ENCODE measurements at places on chromosomes 12 and 14.

DNA sequence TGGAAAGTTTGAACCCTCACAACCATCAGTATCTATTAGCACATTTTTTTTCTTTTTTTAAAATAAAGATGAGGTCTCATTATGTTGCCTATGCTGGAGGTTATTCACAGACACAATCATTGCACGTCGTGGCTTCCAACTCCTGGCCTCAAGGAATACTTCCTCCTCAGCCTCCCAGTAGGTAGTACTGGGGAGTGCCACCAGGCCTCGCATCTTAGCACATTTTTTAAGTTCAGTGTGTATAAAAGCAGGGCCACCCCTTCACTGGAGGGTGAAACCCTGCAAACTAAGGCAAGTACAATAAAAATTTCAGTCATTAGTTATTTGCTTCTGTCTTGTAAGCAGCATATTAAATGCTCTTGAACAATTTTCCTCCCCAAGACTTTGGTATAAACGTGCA lies 114.2 kb upstream of the SINHCAF start:
- no peak for DNase-seq

GRCh38 chr12:48979602-48980388 lies 1.7 kb downstream of the WNT1 start:
- no peak for DNase-seq

- DNase-seq, result no peak
Measured at GRCh38 chr12:97316321-97316720, 146.3 kb upstream of the RMST start.

DNA sequence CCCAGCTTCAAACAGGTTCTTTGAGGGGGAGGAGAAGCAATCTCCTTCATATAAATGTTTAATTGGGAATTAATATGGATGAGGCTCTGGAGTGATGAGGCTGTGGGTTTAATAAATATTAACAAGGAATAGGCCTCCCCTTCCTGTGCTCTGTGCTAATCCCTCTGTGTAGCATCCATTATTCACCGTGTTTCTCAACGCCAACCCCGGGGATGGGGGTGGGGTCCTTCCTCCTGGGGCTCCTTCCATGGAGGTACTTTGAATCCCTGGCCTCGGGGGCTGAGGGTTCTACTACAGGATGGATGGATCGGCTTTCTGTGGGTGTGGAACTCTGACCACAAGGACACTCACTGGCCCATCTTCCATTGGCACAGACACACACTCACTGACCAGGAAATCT lies 34.9 kb upstream of the TMEM179 start:
- DNase-seq, result no peak

DNA sequence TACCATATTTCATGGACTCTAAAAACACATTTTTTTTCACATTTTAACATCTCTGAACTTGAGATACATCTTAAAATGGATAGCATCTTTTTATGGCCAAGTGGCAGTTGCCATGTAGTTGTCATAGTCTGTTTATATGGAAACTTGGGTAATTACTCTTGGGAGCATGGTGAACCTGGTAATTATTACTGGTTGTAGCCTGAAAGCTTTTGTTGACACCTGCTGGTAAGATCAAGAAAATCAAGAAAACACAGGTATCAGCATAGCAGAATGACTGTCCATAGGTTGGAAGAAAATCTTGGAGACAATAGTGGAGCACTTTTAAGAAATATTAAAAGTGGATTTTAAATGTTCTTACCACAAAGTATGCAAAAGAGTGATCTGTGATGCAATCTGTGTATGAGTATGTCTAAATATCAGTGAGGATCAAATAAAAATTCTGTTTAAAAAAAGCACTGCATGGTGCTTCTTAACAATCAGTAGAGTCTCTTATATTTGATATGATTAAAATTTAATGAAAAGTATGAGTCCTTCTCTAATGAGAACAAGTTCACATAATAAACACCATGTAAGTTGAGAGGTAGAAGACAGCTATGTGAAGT lies 44.2 kb downstream of the TTC8 start:
- DNase-seq, result peak; percentile 55

- no peak for DNase-seq
Measured at GRCh38 chr12:120252071-120252906, 13.2 kb downstream of the PXN start.

- DNase-seq, result no peak
Measured at GRCh38 chr14:77039285-77040058, 11.0 kb upstream of the IRF2BPL start.

GRCh38 chr12:62267480-62267879 lies 7.3 kb downstream of the USP15 start:
- DNase-seq, result no peak

GRCh38 chr12:130916241-130916911 lies 37.3 kb upstream of the ADGRD1 start:
- DNase-seq, result peak; percentile 47

DNA sequence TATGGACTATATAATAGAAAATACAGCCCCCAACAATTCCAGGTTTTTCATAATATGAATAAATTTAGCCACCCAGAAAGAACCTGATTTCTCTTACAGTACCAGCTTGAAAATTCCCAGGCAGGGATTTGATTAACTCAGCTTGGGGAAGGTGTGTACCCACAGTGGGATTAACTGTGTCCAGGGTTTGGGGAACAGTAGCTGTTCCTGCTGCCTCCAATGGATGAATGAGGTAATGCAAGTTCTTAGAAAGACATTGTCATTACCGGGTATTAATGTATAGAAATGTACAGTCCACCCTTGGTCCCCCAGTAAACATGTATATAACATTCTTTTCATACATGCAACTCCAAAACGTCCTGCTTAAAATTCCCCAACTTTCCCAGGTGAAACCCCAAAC lies 115.6 kb downstream of the LRIG3 start:
- peak; percentile 14 for DNase-seq

DNA sequence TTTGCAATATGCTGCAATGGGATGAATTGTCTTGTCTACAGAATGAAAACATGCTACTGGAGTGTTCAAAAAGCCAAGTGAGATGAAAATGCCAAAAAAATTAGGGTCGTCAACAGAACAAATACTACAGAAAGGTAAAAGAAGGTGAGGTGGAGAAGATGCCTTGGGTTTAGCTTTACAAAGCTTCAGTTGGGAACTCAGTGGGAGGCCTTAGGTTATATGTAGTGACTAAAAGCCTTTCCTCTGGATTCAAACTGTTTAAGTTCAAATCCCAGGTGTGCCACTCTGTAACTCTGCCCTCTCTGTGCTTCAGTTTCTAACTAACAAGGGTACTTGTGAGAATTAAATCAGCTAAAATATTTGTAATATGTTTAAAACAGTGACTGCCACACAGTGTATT lies 84.9 kb upstream of the PDE3A start:
- DNase-seq, result no peak

- peak; percentile 28 for DNase-seq
Measured at GRCh38 chr14:74856366-74856765, 19.6 kb downstream of the PROX2 start.

DNA sequence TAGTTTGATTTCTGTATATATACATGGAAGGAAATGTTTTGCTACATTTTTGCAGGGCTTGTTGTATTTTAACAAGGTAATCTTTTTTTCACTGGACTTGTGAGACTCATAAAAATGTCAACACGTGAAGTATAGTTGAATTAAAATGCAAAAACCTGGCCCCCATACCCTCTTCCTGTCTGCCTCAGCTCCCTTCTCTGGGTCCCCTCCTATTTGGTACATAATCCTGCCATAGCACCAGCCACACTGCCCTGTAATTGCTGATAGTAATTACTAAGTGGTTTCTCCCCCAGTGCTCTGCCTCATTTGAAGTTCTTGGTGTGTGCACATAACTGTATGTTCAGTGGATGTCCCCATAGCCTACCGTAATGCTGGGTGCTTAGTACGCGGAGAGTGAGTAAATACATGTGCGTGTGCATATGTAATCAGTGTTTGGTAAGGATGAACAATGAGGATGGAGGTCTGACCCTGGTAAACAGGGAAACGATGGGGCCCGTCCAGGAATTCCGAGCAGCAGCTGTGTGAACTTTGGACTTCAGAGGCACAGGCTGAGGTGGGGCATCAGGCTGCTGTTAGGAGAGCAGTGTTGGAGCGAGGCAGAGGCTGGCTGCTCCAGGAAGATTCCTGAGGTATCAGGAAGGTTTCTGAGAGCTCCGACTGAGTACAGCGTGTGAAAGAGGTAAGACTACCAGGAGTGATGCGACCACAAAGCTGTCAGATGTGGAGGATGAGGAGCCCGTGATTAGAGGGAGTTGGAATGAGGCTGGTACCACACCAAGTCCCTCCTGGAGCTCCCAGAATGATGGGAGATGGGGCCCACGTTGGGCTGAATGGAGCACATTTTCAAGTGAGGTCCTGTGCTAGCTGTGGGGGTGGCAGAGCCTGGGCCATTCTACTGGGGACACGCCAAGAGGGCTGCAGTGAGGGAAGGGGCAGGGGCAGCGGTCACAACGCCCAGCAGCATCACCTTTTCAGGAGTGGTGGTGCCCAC lies 106.8 kb downstream of the PELI2 start:
- no peak for DNase-seq

- peak; percentile 44 for DNase-seq
Measured at GRCh38 chr12:94603434-94604365, 46.7 kb downstream of the TMCC3 start.

DNA sequence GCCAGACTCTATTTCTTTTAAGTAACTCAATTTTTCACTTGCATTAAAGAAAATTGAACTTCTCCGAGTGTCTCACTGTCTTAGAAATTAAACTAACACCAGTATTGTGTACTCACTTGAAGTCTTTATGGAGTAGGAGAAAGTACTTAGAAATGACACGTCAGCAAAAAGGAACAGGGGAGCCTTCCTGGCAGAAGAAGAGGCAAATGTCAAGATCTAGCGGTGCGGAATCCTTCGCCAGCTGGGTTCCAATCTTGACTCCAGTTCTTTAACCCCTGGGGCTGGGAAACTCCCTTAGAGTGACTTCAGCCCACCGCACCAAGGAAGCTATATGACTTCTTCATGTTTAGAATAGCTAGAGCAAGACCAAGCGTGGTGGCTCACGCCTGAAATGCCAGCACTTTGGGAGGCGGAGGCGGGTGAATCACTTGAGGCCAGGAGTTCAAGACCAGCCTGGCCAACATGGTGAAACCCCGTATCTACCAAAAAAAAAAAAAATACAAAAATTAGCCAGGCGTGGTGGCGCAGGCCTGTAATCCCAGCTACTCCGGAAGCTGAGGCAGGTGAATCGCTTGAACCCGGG lies 34.4 kb downstream of the WBP11 start:
- DNase-seq, result peak; percentile 66

- DNase-seq, result no peak
Measured at GRCh38 chr12:15751741-15752140, 37.4 kb downstream of the EPS8 start.

DNA sequence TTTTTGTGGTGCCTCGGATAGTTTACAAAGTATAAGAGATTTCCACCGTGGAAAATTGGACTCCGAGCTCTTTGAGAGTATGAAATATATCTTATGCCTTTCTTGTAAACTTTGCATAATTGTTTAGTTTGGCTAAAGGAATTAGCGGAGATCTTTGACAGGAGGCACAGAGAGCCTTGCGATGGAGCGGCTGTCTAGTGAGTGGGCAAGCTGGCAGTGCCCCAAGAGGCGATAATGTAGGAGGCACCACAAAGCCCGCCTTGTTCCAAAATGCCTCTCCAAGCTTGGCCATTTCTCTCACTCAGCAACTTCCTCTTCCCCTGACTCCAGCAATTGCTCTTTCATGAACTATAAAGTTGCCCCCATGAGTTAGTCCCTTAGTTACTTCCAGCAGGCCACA lies 270.1 kb upstream of the PRICKLE1 start:
- DNase-seq, result no peak

DNA sequence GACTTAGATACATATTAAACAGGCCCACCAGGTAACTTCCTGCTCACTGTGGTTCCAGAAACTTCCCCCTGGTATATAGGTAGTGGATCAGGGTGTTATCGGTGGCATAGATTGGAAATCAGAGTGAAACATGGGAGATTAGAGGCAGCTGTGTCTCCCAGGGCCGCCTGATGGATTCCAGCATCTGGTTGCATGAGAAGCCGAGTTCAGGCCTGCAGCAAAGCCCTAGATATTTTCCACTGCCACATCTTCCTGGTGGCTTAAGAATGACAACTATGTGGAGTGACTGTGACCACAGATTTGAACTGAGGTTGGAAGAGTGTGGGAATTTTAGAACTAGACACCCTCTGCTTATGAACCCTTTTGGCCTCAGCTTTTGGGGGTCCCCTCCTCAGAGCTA lies 184.8 kb upstream of the NTF3 start:
- DNase-seq, result no peak

GRCh38 chr12:124278389-124279101 lies 16.3 kb upstream of the RFLNA start:
- DNase-seq, result no peak

GRCh38 chr12:66241061-66242043 lies 52.3 kb downstream of the IRAK3 start:
- peak; percentile 61 for DNase-seq

GRCh38 chr12:43590307-43590706 lies 38.3 kb upstream of the ADAMTS20 start:
- DNase-seq, result no peak

DNA sequence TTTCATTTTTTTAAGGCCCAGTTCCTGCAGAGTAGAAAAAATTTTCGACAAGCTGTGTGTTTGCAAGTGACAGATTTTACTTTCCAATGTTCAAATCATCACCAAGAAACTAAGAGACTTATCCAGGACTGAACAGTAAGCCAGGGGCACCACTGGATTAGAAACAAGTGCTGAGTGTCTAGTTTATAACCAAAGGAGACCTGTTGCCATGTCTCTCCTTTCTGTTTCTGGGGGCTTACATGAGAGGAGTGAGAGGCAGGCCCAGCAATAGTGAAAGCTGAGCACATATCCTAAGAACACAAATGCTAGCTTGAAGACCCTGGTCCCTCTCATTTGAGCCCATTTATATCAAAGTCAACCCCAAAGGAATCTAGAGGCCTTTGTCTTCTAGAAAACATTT lies 2.9 kb downstream of the IFNG start:
- no peak for DNase-seq

DNA sequence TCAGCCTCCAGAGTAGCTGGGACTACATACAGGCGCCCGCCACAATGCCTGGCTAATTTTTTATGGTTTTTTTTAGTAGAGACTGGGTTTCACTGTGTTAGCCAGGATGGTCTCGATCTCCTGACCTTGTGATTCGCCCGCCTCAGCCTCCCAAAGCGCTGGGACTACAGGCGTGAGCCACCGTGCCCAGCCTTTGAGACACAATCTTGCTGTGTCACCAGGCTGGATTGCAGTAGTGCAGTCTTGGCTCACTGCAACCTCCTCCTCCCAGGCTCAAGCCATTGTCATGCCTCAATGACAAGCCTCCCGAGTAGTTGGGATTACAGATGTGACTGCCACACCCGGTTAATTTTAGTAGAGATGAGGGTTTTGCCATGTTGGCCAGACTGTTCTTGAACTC lies 21.3 kb upstream of the STRN3 start:
- DNase-seq, result no peak

- DNase-seq, result peak; percentile 100
Measured at GRCh38 chr12:94618995-94619695, 31.2 kb downstream of the TMCC3 start.

Data from bronchial epithelial cell (primary cell).